ENCODE measurements at places on chromosomes 5 and 9. TPM values are rescaled to one million over a fixed set of nuclear protein-coding genes. Genes with fewer than 3 reads are reported as not detected.

GRCh38 chr9:32344551-32345182 lies 39.8 kb upstream of the ACO1 start:
- no peak overlapping the region for H3K27ac ChIP-seq
- H3K4me1 ChIP-seq: no peaks in the 10 kb centered on the region
- no peaks in the 10 kb centered on the region for H3K27me3 ChIP-seq
- no peak overlapping the region for H3K4me3 ChIP-seq
- DNase-seq: no peak
- H3K36me3 ChIP-seq: no peaks in the 10 kb centered on the region

GRCh38 chr9:97529363-97530076 lies 28.1 kb downstream of the TMOD1 start:
- no peak for DNase-seq
- H3K27me3 ChIP-seq: no peaks in the 10 kb centered on the region

Gene ZNF367
- total RNA-seq: 7.4 TPM

- H3K4me3 ChIP-seq: no peak overlapping the region
- no peaks in the 10 kb centered on the region for H3K36me3 ChIP-seq
- no peaks in the 10 kb centered on the region for H3K27me3 ChIP-seq
- no peak for DNase-seq
- no peak overlapping the region for H3K27ac ChIP-seq
- H3K4me1 ChIP-seq: no peaks in the 10 kb centered on the region
Measured at GRCh38 chr9:17519761-17520160, 59.1 kb upstream of the SH3GL2 start.

DNA sequence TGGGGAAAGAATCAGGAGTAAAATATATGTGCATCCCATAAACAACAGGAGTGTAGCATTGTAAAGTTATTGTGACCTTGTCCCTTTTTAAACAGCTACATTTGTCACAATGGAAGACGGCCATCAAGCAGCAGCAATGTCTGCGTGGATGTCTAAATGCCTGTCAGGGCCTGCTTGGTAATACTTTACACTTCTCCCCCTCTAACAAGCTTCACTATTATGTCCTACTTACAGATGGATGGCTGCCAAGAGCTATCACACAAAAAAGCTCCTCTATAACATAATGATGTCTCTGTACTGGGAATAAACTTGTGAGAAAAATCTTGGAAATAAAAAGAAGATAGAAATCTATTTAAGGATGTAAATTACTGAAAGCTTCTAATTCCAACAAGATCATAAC lies 213.0 kb downstream of the FBXL17 start:
- no peak overlapping the region for H3K27ac ChIP-seq
- no peaks in the 10 kb centered on the region for H3K27me3 ChIP-seq
- no peak overlapping the region for H3K4me3 ChIP-seq
- no peak for DNase-seq
- no peaks in the 10 kb centered on the region for H3K4me1 ChIP-seq

DNA sequence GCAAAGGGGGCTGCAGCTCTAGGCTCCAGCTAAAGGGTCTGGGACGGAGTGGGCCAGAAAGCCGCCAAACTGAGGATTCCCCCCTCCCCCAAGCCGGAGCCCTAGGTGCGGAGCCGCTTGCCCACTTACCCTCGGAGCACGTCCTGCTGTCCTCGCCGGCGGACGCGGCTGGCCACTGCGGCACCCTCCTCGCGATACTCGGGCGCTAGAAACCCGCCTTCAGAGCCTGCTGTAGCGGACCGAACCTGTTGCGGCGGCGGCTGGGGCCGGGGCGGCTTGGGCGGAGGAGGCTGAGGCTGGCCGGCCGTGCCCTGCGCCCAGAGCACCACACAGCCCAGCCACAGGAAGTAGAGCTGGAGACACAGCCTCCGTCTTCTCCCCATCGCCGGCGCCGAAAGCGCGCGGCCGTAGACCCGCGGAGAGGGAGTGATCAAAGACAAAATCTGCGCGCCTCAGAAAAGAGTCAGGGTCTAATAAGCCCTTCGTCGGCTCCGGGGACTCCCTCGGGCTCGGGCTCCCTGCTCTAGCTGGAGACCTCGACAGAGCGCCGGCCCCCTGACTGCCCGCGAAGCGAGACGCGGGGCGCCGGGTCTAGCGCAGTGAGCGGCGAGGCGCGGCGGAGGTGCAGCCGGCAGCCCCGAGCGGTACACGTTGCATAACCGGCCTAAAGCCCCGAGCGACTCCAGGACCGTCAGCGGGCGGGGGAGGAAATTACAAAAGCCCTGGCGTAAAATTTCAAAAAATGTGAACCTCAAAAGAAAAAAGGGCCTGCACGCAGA lies 635 bp downstream of the FBN2 start:
- H3K27ac ChIP-seq: no peak overlapping the region
- no peak for DNase-seq
- no peaks in the 10 kb centered on the region for H3K27me3 ChIP-seq
- peak overlapping the region; percentile 29 for H3K4me3 ChIP-seq
- H3K36me3 ChIP-seq: no peaks in the 10 kb centered on the region

Gene PNPLA7
- total RNA-seq: 20.6 TPM

- H3K27me3 ChIP-seq: no peaks in the 10 kb centered on the region
- no peaks in the 10 kb centered on the region for H3K4me1 ChIP-seq
- no peak for DNase-seq
- H3K27ac ChIP-seq: no peak overlapping the region
- no peaks in the 10 kb centered on the region for H3K36me3 ChIP-seq
Measured at GRCh38 chr5:155915601-155916000, 411.4 kb upstream of the SGCD start.

Gene TSSK1B
- not detected for total RNA-seq

- no peak overlapping the region for H3K4me3 ChIP-seq
- H3K36me3 ChIP-seq: no peaks in the 10 kb centered on the region
- H3K27me3 ChIP-seq: peaks cover 49% of the 10 kb centered on the region
- DNase-seq: no peak
- no peaks in the 10 kb centered on the region for H3K4me1 ChIP-seq
- no peak overlapping the region for H3K27ac ChIP-seq
Measured at GRCh38 chr5:73443829-73444498, 4.6 kb downstream of the FOXD1 start.

Gene PCDHGA1
- not detected for total RNA-seq

DNA sequence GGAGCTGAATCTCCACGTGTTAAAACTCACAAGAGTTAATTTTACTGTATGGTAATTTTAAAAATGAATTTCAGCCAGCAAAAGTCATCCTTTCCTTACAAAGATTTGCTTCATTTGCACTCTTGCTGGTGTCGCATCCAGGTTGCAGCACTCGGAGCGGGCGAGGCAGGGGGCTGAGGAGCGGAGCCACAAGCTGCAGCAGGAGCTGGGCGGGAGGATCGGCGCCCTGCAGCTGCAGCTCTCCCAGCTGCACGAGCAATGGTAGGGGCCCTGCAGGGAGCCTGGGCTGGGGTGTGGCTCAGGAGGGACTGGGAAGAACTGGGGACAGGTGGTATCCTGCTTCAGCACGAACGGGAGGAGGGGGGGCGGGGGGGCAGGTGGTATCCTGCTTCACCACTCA lies 27.1 kb downstream of the HNRNPH1 start:
- H3K4me1 ChIP-seq: no peaks in the 10 kb centered on the region
- H3K4me3 ChIP-seq: no peak overlapping the region

- H3K36me3 ChIP-seq: no peaks in the 10 kb centered on the region
- H3K27ac ChIP-seq: no peak overlapping the region
- no peaks in the 10 kb centered on the region for H3K27me3 ChIP-seq
- no peak overlapping the region for H3K4me3 ChIP-seq
- no peak for DNase-seq
Measured at GRCh38 chr9:116674210-116674980, 12.7 kb upstream of the TRIM32 start.

Gene BHMT2
- 10.7 TPM for total RNA-seq

- DNase-seq: no peak
- peaks cover 7% of the 10 kb centered on the region for H3K4me1 ChIP-seq
- H3K27me3 ChIP-seq: no peaks in the 10 kb centered on the region
- H3K4me3 ChIP-seq: no peak overlapping the region
- H3K27ac ChIP-seq: no peak overlapping the region
- H3K36me3 ChIP-seq: no peaks in the 10 kb centered on the region
Measured at GRCh38 chr9:125088752-125089151, 54.6 kb downstream of the SCAI start.

Measured in Peyer's patch (tissue), 4 donors.